RWPE2 (cell line): ENCODE measurements at places on chromosomes 13 and 19.

DNA sequence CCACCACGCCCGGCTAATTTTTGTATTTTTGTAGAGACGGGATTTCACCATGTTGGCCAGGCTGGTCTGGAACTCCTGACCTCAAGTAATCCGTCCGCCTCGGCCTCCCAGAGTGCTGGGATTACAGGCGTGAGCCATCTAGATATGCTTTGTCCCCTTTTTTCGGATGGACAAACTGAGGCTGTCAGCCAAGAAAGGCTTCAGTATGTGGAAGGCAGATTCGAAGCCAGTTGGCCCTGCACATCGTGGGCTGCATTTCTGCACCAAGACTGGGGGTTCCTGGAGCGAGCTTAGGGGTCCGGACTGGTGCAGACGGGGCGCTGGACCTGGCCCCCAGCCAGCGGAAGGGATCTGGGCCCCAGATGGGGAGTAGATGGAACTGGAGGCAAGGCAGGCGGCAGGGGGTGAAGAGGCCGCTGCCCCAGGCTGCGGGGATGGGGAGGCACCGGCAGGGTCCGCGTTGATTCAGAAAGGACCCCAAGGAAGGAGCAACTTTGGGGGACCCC, 9.7 kb upstream of the JUND start:
- peaks cover 6% of the 10 kb centered on the region for H3K4me1 ChIP-seq
- H3K36me3 ChIP-seq = no peaks in the 10 kb centered on the region
- DNase-seq = no peak
- H3K27me3 ChIP-seq = no peaks in the 10 kb centered on the region

GRCh38 chr13:37651891-37652290, 53.3 kb upstream of the POSTN start:
- H3K27ac ChIP-seq = no peak overlapping the region
- no peaks in the 10 kb centered on the region for H3K27me3 ChIP-seq
- H3K4me3 ChIP-seq = no peak overlapping the region
- peaks cover 14% of the 10 kb centered on the region for H3K4me1 ChIP-seq
- DNase-seq = no peak
- H3K36me3 ChIP-seq = no peaks in the 10 kb centered on the region

DNA sequence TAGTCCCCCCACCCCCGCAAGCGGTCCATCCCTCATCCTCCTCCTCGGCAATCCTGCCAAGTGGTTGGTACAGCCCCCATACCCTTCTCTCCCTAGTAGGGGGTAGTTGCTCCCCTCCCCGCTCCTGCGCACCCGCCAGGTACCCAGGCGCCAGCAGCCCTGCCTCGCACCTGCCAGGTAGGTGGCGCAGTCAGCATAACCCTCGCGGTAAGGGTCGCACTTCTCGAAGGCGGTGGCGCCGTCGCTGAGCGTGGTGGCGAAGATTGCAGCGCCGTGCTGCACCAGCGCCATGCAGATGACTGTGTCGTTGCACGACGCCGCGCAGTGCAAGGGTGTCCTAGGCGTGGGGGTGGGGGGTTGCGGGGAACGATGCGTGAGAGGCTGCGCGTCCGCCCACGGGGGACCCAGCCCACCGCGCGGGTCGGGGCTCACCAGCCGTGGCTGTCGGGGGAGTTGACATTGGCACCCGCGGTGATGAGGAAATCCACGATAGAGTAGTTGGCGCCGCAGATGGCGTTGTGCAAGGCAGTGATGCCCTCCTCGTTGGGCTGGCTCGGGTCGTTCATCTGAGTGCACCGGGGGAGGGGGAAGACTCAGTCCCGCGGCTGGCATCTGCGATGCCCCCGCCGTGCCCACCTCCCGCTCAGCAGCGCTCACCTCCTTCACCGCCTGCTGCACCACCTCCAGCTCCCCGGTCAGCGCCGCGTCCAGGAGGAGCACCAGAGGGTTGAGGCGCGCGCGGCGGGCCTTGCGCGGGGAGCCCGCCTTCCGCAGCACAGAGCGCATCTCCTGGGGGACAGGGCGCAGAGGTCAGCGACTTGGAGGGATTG, 15.2 kb upstream of the ERCC2 start:
- DNase-seq = no peak
- no peaks in the 10 kb centered on the region for H3K27me3 ChIP-seq
- no peak overlapping the region for H3K4me3 ChIP-seq
- no peaks in the 10 kb centered on the region for H3K4me1 ChIP-seq

DNA sequence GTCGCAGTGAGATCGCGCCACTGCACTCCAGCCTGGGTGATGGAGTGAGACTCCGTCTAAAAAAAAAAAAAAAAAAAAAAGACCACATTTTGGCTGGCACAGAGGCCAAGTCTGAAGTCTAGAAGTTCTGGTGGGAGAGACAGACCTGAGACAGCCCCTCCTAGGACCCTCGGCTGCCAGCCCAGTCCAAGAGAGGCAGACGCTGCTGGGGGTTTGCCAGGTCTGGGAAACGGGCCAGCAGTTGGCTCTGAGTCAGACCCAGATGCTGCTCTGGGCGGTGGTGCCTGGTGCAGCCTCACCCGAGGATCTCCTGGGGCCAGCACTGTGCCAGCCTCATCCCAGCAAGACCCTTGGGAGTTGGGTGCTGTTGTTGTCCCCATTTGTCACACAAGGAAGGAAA, 5.8 kb downstream of the FCHO1 start:
- H3K36me3 ChIP-seq = no peaks in the 10 kb centered on the region
- peaks cover 7% of the 10 kb centered on the region for H3K4me1 ChIP-seq
- H3K4me3 ChIP-seq = no peak overlapping the region

- H3K4me3 ChIP-seq = no peak overlapping the region
- no peaks in the 10 kb centered on the region for H3K4me1 ChIP-seq
- no peaks in the 10 kb centered on the region for H3K27me3 ChIP-seq
- H3K27ac ChIP-seq = no peak overlapping the region
- no peak for DNase-seq
Measured at GRCh38 chr13:26971990-26972887, 199.4 kb downstream of the USP12 start.

GRCh38 chr13:103607995-103608394, 541.8 kb upstream of the SLC10A2 start:
- H3K4me1 ChIP-seq = no peaks in the 10 kb centered on the region
- H3K4me3 ChIP-seq = no peak overlapping the region
- H3K27ac ChIP-seq = no peak overlapping the region
- H3K36me3 ChIP-seq = no peaks in the 10 kb centered on the region
- no peak for DNase-seq
- no peaks in the 10 kb centered on the region for H3K27me3 ChIP-seq

GRCh38 chr19:50716178-50717025, 3.2 kb downstream of the SHANK1 start:
- DNase-seq = no peak
- H3K27me3 ChIP-seq = peaks cover 31% of the 10 kb centered on the region
- no peak overlapping the region for H3K27ac ChIP-seq
- H3K4me1 ChIP-seq = no peaks in the 10 kb centered on the region

DNA sequence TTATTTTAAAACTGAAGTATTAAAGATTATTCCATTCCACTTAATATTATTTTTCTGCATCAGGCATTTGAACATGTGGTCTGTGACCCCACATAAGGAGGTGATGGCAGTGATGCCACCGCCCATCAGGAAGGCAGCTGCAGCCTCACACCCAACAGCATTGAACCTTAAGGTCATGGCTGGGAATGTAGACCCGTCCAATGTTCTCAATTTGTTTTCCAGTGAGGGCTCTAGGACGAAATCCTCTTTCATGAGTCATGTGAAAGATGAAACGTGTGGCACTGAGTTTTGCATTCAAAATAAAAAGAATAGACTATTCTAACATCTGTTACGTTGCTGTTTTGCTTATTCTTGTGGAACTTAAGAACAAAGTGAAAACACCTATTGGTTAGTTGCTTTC, 74.5 kb upstream of the ANKRD10 start:
- H3K4me1 ChIP-seq = no peaks in the 10 kb centered on the region
- no peak overlapping the region for H3K27ac ChIP-seq

- H3K27ac ChIP-seq = no peak overlapping the region
- no peaks in the 10 kb centered on the region for H3K4me1 ChIP-seq
- no peak for DNase-seq
- no peaks in the 10 kb centered on the region for H3K36me3 ChIP-seq
- no peaks in the 10 kb centered on the region for H3K27me3 ChIP-seq
Measured at GRCh38 chr13:36251017-36251416, 36.7 kb upstream of the SOHLH2 start.

DNA sequence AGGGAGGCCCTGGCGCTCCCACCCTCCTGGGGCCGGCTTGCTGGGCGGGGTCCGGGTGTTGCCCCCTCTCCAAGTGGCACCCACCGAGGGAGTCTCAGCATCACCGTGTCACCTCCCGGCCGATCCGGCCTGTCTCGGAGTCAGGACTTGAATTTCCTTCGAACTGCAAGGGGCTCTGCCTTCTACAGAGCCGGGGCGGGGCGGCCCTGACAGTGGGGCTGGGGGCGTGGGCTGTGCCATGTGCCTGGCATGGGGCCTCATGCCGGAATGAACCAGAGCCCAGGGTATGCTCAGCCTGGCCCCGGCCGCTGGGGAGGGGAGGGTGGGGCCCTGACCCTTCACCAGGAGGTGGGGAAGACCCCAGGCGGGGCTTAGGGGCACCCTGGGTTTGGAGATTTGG, 47.0 kb upstream of the TCF3 start:
- H3K36me3 ChIP-seq = no peaks in the 10 kb centered on the region
- no peak for DNase-seq
- no peak overlapping the region for H3K27ac ChIP-seq
- H3K4me3 ChIP-seq = no peak overlapping the region
- H3K27me3 ChIP-seq = peaks cover 25% of the 10 kb centered on the region
- H3K4me1 ChIP-seq = no peaks in the 10 kb centered on the region

DNA sequence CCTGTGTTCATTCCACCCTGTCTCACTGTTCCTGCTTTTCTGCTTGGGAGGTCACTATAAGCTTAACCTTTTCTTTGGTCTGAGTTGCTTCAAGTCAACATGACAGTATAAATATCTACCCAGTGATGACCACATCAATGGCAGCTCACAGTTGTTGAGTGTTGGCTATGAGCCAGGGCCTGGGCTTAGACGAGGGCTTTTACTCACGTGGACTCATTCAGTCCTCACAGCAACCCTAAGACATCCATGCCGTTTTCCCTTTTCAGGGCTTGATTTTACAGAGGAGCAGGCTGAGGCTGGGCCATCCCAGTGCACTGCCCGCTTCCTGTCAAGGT, 10.2 kb upstream of the CCDC97 start:
- DNase-seq = no peak
- no peak overlapping the region for H3K4me3 ChIP-seq
- no peak overlapping the region for H3K27ac ChIP-seq
- no peaks in the 10 kb centered on the region for H3K4me1 ChIP-seq
- H3K27me3 ChIP-seq = no peaks in the 10 kb centered on the region
- H3K36me3 ChIP-seq = peaks cover 97% of the 10 kb centered on the region

- no peak overlapping the region for H3K4me3 ChIP-seq
- no peak overlapping the region for H3K27ac ChIP-seq
- no peak for DNase-seq
- H3K36me3 ChIP-seq = peaks cover 7% of the 10 kb centered on the region
- no peaks in the 10 kb centered on the region for H3K27me3 ChIP-seq
Measured at GRCh38 chr13:49533591-49534269, 38.0 kb downstream of the PHF11 start.
